ENCODE measurements at places on chromosomes 12 and 14.

- peaks cover 5% of the 10 kb centered on the region for H3K27me3 ChIP-seq
- H3K36me3 ChIP-seq: no peaks in the 10 kb centered on the region
- no peak overlapping the region for H3K4me3 ChIP-seq
- H3K4me1 ChIP-seq: no peaks in the 10 kb centered on the region
- no peak for DNase-seq
Measured at GRCh38 chr12:94753036-94753679, 102.8 kb upstream of the TMCC3 start.

DNA sequence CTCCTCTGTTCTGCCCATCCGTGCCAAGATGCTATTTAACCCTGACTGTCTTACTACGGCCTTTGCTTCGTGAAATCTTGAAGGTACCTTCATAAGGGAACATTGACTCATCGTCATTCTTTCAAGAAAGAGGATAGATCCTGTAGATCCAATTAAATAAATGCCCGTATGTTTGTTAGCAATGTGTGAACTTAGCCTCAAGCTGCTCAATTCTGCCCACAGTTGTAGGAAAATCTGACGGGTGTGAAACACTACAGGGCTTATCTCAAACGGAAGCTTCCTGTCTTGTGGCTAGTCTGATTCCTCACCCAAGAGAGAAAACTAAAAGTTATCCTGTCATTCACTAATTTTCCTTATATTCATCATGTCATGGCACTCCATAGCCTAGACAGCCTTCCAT is 168.0 kb upstream of the TBX3 start:
- H3K36me3 ChIP-seq: no peaks in the 10 kb centered on the region
- no peak for DNase-seq
- no peaks in the 10 kb centered on the region for H3K27me3 ChIP-seq
- H3K4me1 ChIP-seq: no peaks in the 10 kb centered on the region
- H3K4me3 ChIP-seq: no peak overlapping the region
- no peak overlapping the region for H3K27ac ChIP-seq

GRCh38 chr12:90069711-90070110 is 361.1 kb upstream of the ATP2B1 start:
- no peaks in the 10 kb centered on the region for H3K36me3 ChIP-seq
- DNase-seq: no peak
- H3K4me3 ChIP-seq: no peak overlapping the region
- no peaks in the 10 kb centered on the region for H3K27me3 ChIP-seq
- H3K27ac ChIP-seq: no peak overlapping the region

DNA sequence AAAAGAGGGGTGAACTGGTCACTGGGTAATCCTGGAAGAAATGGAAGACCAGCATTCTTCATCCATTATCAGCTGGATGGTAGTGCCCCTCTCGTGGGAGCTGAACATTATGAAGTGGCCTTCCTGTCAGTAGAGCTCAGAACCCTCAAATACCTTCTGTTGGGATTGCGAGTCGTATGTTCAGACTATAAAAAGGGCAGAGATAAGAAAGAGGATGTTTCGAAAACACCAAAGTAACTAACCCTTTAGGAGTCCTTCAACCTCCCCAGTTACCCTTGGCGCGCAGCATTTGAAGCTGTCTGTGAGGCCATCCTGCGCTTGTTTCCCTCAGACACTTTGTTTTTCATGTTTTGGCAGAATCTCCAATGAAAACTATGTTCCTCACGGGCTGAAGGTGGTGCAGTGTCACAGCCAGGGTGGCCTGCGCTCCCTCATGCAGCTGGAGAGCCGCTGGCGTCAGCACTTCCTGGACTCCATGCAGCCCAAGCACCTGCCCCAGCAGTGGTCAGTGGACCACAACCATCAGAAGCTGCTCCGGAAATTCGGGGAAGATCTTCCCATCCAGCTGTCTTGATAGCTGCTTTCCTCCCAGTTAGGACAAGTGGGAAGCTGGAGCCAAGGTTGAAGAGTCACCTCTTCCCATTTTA is 19.3 kb upstream of the GALNT16 start:
- no peaks in the 10 kb centered on the region for H3K27me3 ChIP-seq
- no peak for DNase-seq
- no peaks in the 10 kb centered on the region for H3K4me1 ChIP-seq
- no peaks in the 10 kb centered on the region for H3K36me3 ChIP-seq
- H3K4me3 ChIP-seq: no peak overlapping the region
- no peak overlapping the region for H3K27ac ChIP-seq

DNA sequence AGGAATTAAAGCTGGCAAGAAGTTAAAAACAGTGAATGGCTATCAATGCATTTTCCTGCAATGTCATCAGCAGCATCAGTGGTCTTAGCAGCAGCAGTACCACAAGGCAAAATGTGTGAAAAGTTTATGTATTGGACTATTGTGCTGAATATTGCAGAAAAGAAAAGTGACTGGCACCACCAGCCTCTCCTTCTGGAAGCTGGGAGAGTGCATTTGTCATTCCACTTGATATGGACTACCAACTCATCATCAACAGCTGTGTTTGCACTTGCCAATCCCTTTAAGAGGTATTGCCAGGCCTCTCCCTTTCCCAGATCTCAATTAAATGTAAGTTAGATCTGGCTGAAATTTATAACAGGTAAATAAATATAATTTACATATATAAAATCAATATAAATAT is 151.0 kb upstream of the GZMB start:
- H3K27me3 ChIP-seq: no peaks in the 10 kb centered on the region
- no peak overlapping the region for H3K4me3 ChIP-seq
- no peaks in the 10 kb centered on the region for H3K36me3 ChIP-seq
- H3K4me1 ChIP-seq: no peaks in the 10 kb centered on the region

GRCh38 chr14:31090883-31091764 is 64.9 kb upstream of the STRN3 start:
- no peaks in the 10 kb centered on the region for H3K27me3 ChIP-seq
- no peak for DNase-seq
- H3K36me3 ChIP-seq: no peaks in the 10 kb centered on the region
- no peak overlapping the region for H3K4me3 ChIP-seq

- H3K36me3 ChIP-seq: no peaks in the 10 kb centered on the region
- no peaks in the 10 kb centered on the region for H3K27me3 ChIP-seq
- H3K4me1 ChIP-seq: no peaks in the 10 kb centered on the region
- H3K4me3 ChIP-seq: no peak overlapping the region
Measured at GRCh38 chr12:133165776-133166175, 15.5 kb upstream of the ZNF268 start.

DNA sequence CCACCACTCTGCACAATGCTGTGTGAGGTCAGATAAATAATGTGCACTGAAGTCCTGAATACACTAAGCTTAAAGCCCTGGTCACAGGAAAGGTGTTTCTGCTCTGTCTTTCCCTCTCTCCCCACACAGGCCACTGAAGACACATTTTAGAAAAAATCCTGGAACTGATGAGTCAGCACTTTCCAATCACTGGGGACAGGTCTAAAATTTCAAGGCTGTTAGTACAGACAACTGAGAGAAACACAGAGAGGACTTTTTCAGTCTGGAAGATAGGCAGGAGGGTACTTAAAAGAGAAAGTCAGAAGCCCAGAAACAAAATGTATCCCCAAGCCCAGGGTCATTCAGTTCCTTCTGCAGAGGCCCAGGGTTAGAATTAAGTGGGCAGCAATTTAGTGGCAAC is 333.9 kb upstream of the CCDC196 start:
- no peak overlapping the region for H3K4me3 ChIP-seq
- no peaks in the 10 kb centered on the region for H3K4me1 ChIP-seq
- no peaks in the 10 kb centered on the region for H3K27me3 ChIP-seq
- DNase-seq: no peak

DNA sequence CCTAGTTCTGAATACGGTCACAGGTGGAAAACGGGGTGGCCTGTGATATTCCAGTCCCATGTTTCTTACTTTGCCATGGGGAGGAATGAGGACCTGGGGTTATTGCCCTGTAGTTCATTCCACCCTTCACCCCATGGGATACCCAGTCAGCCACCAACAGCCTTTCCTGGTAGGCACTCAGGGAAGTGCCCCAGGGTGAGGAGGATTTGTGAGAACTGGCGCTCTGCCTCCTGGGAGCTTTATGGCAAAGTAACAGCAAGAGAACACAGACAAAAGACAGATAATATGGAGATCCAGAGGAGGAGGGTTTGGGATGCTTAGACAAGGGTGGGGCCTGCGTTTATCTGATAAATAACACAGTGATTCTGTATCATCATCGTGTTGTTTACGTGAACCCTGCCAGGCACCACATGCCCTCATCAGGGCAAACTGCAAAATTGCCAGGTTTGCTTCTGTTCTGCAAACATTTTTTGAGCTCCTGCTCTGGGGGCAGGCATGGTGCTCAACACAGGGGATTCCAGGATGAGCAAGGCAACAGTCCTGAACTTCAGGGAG is 223.5 kb downstream of the SLC41A2 start:
- H3K27ac ChIP-seq: no peak overlapping the region
- H3K4me3 ChIP-seq: no peak overlapping the region
- H3K36me3 ChIP-seq: no peaks in the 10 kb centered on the region
- DNase-seq: no peak
- no peaks in the 10 kb centered on the region for H3K27me3 ChIP-seq

DNA sequence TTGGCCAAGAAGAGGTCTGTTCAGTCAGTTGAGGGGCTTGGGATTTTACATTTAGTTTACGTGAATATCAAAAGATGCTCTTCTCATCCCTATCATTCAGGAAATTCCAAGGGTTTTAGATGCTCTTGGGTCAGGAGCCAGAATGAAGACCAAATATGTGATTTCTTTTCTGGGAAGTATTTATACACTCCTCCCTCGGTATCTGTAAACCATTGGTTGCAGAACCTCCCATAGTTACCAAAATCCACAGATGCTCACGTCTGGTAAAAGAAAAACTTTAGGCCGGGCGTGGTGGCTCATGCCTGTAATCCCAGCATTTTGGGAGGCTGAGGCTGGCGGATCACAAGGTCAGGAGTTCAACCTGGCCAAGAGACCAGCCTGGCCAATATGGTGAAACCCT is 75.9 kb downstream of the TNFAIP2 start:
- no peaks in the 10 kb centered on the region for H3K27me3 ChIP-seq
- H3K36me3 ChIP-seq: no peaks in the 10 kb centered on the region
- DNase-seq: no peak
- no peak overlapping the region for H3K27ac ChIP-seq
- no peaks in the 10 kb centered on the region for H3K4me1 ChIP-seq

DNA sequence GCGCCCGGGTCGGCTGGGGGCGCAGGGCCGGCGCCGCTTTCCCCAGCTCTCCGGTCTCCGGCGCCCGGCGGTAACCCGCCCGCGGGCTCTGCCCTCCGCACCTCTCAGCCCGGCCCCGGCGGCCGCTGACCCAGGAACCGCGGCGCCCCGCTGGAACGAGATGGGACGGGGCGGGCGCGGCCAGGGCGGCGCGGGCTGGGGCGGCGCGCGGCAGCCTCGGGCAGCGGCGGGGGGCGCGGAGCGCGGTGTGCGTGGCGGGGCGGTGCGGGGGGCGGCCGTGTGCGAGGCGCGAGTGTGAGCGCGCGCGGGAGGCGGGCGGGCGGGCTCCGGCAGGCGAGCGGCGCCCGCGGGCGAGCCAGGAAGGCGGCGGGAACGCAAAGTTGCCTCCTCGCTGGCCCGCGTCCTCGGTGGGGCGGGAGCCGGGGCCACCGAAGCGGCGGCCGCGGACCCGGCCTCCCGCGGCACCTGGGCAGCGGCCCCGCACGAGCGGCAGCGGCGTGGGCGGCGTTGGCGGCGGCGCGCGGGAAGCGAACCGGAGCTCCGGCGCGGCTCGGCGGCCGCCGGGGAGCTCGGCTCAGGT is 671 bp upstream of the DIO3 start:
- no peaks in the 10 kb centered on the region for H3K36me3 ChIP-seq
- DNase-seq: no peak
- no peak overlapping the region for H3K4me3 ChIP-seq
- H3K4me1 ChIP-seq: no peaks in the 10 kb centered on the region
- H3K27ac ChIP-seq: no peak overlapping the region
- no peaks in the 10 kb centered on the region for H3K27me3 ChIP-seq

DNA sequence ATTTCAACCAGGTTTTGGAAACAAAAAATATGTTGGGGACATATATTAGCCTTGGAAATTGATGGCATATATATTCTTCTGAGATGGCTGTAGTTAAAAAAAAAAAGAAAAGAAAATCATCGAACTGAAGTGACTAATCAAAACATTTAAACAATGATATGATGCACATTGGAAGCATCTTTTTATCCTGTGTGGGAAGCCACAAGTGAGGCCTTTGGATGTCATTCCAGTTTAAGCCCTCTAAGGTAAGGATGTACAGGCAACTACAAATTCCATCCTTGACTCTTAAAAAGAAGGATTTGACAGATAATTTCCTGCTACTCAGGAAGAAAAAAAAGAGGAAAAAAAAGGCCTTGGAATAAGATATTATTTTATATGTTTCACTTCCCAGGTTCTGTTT is 9.6 kb upstream of the PTPRB start:
- no peaks in the 10 kb centered on the region for H3K36me3 ChIP-seq
- no peak for DNase-seq
- H3K4me1 ChIP-seq: no peaks in the 10 kb centered on the region

GRCh38 chr12:93802293-93802692 is 125.1 kb downstream of the CRADD start:
- no peaks in the 10 kb centered on the region for H3K27me3 ChIP-seq
- no peaks in the 10 kb centered on the region for H3K4me1 ChIP-seq
- no peak overlapping the region for H3K4me3 ChIP-seq
- no peak for DNase-seq

GRCh38 chr12:58727521-58727920 is 192.8 kb downstream of the LRIG3 start:
- H3K27ac ChIP-seq: no peak overlapping the region
- H3K4me1 ChIP-seq: no peaks in the 10 kb centered on the region
- H3K27me3 ChIP-seq: no peaks in the 10 kb centered on the region

GRCh38 chr12:22042976-22043669 is 2.9 kb upstream of the CMAS start:
- H3K27ac ChIP-seq: no peak overlapping the region
- H3K27me3 ChIP-seq: no peaks in the 10 kb centered on the region
- H3K4me3 ChIP-seq: no peak overlapping the region
- no peaks in the 10 kb centered on the region for H3K36me3 ChIP-seq
- H3K4me1 ChIP-seq: no peaks in the 10 kb centered on the region

GRCh38 chr12:87861791-87862190 is 167.4 kb downstream of the C12orf50 start:
- no peaks in the 10 kb centered on the region for H3K36me3 ChIP-seq
- H3K27me3 ChIP-seq: no peaks in the 10 kb centered on the region

GRCh38 chr14:101849125-101849524 is 87.6 kb downstream of the PPP2R5C start:
- no peaks in the 10 kb centered on the region for H3K27me3 ChIP-seq
- H3K4me1 ChIP-seq: no peaks in the 10 kb centered on the region
- H3K36me3 ChIP-seq: no peaks in the 10 kb centered on the region

- no peak overlapping the region for H3K4me3 ChIP-seq
- H3K36me3 ChIP-seq: no peaks in the 10 kb centered on the region
Measured at GRCh38 chr12:71057330-71057729, 100.5 kb downstream of the TSPAN8 start.

DNA sequence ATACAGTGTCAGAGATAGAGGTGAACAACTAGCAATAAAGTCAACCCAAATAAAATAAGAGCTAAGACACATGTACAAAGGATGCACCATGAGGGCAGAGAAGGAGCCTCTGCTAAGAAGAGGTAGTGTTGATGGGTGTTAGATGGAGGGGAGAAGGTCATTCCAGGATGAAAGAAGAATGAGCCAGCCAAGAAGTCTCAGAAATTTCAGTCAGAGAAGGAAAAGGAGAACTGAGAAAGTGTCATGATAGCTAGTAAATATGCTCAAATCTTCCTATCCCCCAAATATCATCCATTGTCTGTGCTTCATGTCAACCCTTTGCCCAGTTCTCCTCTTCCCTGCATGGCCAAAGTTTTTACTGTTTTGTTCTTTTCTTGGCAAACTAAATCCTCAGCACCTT is 225.2 kb upstream of the BTG1 start:
- no peak overlapping the region for H3K4me3 ChIP-seq
- H3K27me3 ChIP-seq: no peaks in the 10 kb centered on the region
- DNase-seq: no peak
- H3K27ac ChIP-seq: no peak overlapping the region
- no peaks in the 10 kb centered on the region for H3K36me3 ChIP-seq
